ENCODE measurements at places on chromosomes 6 and 20.

- DNase-seq = no peak
These were observed 72.0 kb downstream of the DACT2 start for GRCh38 chr6:168247443-168248147.

GRCh38 chr20:8074931-8075330, 55.4 kb upstream of the TMX4 start:
- DNase-seq = no peak

GRCh38 chr20:5845681-5846615, 95.7 kb downstream of the SHLD1 start:
- no peak for DNase-seq

DNA sequence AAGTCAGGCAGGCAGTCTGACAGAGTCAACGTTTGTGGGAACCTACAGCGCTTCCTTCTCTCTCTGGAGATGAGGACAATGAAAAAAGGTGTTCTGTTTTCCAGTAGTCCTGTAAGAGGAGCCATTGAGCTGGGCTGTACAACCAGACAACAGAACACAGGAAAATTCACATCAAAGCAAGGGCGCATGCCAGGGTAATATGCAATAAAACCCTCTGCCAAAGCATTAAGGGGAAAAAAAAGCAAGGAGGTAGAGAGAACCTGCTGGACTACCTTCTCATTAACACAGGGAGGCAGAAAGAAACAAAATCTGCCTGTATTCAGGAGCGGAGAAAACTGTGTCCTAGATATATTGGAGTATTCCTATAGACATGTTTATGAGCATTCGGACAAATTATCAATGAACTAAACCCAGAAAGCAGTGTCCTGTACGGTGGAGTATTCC, 1.3 kb downstream of the RNF24 start:
- no peak for DNase-seq

GRCh38 chr20:63440366-63440955, 32.0 kb downstream of the KCNQ2 start:
- DNase-seq = no peak

GRCh38 chr6:24078200-24078599, 47.8 kb upstream of the NRSN1 start:
- no peak for DNase-seq

- DNase-seq = no peak
These were observed 346.3 kb upstream of the SULF2 start for GRCh38 chr20:48131581-48131980.

Measured in activated T-cell treated with anti-CD3 and anti-CD28 coated beads for 1 hour (primary cell).